Umbilical cord (tissue), 2 donors: ENCODE measurements at places on chromosomes 13 and 19. TPM values are rescaled to one million over a fixed set of nuclear protein-coding genes. Genes with fewer than 3 reads are reported as not detected.

RASA3 gene
- total RNA-seq: 25.3 TPM

SLC5A5 gene
- not detected for total RNA-seq

SH2D3A gene
- 6.3 TPM for total RNA-seq

LRFN3 gene
- total RNA-seq: 2.9 TPM

UBE2L5 gene
- not detected for total RNA-seq
